ENCODE measurements at places on chromosomes 12 and 14. TPM values are rescaled to one million over a fixed set of nuclear protein-coding genes. Genes with fewer than 3 reads are reported as not detected.

The SLC25A47 gene
- total RNA-seq: not detected

The CD27 gene
- total RNA-seq: not detected

The PCBP2 gene
- 612 TPM for total RNA-seq

The TMEM30B gene
- 0.30 TPM for total RNA-seq

The TRHDE gene
- 0.18 TPM for total RNA-seq

The PMCH gene
- not detected for total RNA-seq

The ASB2 gene
- total RNA-seq: 0.44 TPM

The TMEM233 gene
- total RNA-seq: 0.03 TPM

The ARMH4 gene
- 0.46 TPM for total RNA-seq

The IFT43 gene
- 40.2 TPM for total RNA-seq

The FGD6 gene
- 13.6 TPM for total RNA-seq

The ASIC1 gene
- 5.3 TPM for total RNA-seq

The FMNL3 gene
- total RNA-seq: 2.5 TPM

The GSC gene
- total RNA-seq: 0.31 TPM

The SRRM4 gene
- not detected for total RNA-seq

The SYNDIG1L gene
- total RNA-seq: not detected

The TMEM116 gene
- total RNA-seq: 5.9 TPM

The BEGAIN gene
- 7.0 TPM for total RNA-seq
